ENCODE measurements at places on chromosomes 2 and 18.

- no peak for DNase-seq
Measured at GRCh38 chr2:20537423-20538307, 90.8 kb downstream of the RHOB start.

DNA sequence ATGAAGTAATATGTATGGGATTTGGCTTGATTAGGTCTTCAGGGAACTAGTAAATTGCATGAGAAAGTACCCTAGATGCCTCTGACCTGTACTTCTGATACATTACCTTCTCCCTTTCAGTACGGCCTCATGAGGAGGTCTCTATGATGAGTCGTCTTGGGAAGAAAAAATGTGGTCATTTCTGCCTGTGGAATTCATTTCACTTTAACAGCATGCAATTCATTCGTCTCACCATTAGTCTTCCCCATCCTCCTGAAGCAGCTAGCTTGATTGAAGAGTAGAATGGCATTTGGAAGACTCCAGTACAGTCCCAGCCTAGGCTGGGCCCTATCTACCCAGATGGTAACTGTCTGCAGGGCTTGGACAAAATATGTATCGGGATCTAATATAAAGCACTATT lies 52.2 kb downstream of the TMX3 start:
- DNase-seq = peak; percentile 41

DNA sequence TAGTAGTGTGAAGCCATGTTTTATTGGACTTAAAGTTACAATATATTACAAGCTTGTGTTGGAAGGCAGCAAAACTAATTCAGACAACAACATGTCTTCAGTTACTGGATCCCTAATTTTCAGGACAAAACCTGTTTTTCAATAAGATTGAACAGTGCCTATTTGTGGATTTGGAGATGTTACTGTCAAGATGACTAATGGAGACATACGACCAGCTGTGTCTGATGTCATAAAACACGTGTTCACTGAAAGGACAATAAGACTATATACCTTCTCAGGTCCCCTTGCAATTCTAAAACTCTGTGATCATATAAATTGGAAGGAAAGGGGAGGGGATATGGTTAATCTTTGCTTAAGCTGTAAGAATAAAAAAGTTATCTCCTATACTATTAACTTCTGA lies 21.7 kb downstream of the METTL21A start:
- no peak for DNase-seq

- no peak for DNase-seq
Measured at GRCh38 chr2:227460833-227461232, 11.1 kb upstream of the AGFG1 start.

- peak; percentile 52 for DNase-seq
Measured at GRCh38 chr2:37871456-37872191, 53.5 kb upstream of the RMDN2 start.

- DNase-seq = no peak
Measured at GRCh38 chr2:241519669-241520068, 11.3 kb upstream of the STK25 start.

- DNase-seq = no peak
Measured at GRCh38 chr2:86364894-86365293, 27.5 kb upstream of the REEP1 start.

DNA sequence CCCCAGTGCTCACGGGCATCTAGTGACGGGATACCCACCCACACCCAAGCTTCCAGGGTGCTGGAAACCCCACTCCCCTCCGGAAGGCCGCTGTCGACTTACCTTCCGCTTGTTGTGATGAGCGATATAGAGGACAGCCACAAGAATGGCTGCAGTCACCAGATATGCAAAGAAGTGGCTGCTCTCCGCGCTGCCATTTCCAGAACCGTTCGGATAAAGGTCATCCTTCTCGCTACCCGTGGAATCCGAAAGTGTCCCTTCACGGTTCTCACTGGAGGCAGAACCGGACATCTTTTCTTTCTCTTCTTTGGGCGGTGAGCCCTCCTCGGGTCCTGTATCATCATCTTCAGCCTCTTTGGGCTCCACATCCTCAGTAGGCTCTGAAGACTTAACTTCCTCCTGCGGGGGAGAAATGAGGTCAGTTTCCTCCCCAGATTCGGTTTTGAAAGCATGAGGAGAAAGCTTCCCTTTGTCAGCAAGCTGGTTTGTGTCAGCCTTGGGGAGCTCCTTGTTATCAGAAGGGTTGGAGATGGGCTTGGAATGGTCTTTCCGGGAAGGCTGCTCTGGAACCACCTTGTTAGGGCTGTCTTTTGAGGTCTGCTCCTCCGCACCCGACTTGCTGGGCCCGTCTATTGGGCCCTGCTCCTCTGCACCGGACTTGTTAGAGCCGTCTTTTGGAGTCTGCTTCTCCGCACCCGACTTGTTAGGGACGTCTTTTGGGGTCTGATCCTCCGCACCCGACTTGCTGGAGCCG lies 1.2 kb downstream of the TGOLN2 start:
- DNase-seq = peak; percentile 30

DNA sequence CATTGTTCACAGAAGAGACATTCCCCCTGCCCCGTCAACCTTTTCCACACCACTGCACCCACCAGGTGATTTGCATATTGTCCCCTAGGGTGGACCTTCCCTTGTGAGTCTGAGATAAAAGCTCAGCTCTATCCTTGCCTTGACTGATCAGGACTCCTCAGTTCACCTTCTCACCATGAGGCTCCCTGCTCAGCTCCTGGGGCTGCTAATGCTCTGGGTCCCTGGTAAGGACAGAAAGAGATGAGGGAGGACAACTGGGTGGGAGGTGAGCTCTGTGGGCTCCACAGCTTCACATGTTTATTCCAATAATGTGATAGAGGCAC lies 1160.1 kb downstream of the RPIA start:
- DNase-seq = no peak

GRCh38 chr2:96163415-96163767 lies 18.2 kb upstream of the DUSP2 start:
- no peak for DNase-seq

DNA sequence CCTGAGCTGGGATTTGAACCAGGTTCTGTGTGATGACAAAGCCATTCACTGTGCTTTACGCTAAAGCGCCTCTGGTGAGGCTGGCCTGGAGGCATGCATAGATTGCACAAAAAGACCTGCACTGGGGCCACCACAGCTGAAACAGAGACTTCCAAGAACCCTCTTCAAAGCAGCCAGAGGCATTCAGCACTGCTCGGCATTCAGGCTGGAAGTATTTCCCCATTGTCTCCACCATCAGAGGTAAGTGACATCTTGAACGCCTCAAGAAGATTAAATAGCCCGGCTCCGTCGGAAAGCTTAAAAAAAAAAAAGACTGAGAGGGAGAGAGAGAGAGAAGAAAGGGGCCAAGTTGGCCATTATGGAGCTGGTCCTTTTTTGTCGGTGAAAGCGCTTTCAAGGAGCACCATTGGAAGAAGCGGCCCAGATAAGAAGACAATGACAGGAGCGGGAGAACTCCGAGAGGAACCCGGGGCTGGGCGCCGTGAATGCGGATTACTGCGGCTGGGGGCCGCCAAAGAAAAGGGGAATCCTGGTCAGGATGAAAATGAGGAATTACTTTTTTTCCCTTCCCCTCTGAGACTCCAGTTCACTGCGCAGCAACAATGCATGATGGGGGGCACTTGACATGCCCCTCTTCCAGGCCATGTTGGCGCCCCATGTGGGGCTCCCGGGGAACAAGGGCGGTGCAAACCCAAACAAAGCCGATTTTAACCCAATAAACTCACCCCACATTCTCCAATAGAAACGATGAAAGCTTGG lies 228.3 kb downstream of the MYCN start:
- no peak for DNase-seq

- no peak for DNase-seq
Measured at GRCh38 chr2:69386360-69386759, 667 bp downstream of the GFPT1 start.

DNA sequence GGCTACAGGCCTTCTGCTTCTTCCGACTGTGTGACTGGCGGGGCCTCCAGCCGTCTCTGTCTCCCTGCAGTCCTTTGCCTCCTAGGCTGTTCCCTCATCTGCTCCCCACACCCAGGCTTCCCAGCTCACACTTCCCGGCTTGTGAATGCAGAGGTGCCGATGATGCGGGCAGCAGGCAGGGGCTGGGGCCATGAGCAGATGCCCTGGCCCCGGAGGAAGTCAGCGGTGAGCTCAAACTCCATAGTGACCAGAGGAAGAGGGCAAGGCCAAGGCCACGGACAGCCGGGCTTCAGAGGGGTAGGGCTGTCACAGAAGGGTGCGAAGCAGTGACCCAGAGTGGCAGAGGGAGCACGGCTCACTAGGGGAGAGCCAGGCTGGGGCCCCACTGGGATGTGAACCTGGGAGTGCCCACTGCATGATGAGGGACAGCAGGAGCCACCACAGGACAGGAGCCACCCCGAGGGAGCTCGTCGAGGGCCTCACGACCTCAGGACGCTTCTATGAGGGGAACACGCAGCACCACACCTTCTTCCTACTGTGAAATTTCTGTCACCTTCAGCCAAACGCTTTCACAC lies 515.9 kb downstream of the EIPR1 start:
- DNase-seq = no peak

- no peak for DNase-seq
Measured at GRCh38 chr2:41993435-41993925, 54.3 kb upstream of the PKDCC start.

DNA sequence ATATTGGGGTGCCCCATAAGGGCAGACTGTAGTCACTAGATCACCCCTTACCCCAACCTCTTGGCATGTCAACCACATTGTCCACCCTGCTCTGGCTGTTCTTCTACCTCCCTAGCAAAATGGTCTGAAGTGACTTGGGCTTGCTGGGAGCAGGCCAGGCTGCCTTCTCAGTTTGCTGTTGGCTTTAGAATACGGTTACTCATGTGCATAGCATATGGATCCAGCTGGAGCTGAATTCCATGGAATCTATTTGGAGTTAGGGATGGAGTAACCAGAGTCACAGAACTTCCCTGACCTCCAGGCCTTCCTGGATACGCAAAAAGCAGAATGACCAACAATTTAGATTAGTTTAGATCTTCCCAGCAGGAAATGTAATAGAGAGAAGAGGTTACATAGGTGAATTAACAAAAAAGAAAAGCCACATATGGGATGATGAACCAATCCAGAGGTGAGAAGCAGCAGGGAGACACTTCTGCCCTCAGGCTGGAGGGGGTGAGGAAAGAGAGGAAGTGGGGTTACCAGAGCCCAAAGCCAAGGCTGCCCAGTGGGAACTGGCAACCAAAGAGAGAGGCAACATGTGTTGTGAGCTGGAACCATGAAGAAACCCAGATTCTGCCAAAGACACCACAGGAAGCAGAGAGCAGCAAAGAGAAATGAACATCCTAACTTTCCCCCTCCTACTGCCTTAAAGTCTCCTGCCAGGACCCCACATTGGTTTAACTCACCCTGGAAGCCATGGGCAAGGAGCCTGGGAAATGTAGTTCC lies 26.1 kb downstream of the PKDCC start:
- no peak for DNase-seq

DNA sequence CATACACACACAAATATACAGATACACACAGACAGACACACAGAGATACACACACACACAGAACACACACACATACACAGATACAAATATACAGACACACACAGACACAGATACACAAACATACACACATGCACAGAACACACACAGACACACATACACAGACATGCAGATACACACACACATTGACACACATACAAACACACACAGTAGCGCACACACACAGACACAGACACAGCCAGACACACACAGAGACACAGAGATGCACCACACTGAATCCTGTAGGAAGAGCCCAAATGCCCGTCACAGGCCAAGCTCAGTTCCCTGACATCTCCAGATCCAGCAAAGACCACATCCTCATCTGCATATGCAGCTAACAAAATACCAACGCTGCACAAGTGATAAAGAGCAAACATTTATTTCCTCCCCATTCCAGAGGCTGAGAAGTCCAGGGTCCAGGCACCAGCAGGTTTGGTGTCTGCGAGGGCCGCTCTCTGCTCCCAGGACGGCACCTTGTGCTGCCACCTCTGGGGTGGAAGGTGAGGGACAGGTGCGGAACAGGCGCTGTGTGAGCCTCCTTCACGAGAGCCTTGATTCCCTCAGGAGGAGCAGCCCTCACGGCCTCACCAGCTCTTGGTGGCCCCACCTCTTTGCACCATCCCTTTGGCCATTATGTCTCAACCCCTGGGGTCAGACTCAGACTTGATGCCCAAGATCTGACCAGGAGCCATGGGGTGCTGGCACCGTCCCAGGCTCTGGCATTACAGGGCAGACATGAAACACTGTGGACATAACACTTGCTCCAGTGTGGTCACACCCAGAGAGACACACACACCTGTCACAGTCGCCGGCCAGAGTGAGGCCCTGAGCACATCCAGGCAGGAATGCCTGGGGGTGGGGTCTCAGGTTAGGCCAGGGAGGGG lies 108.7 kb downstream of the NDUFA10 start:
- no peak for DNase-seq

- peak; percentile 25 for DNase-seq
Measured at GRCh38 chr18:33560686-33561370, 17.2 kb upstream of the ASXL3 start.

DNA sequence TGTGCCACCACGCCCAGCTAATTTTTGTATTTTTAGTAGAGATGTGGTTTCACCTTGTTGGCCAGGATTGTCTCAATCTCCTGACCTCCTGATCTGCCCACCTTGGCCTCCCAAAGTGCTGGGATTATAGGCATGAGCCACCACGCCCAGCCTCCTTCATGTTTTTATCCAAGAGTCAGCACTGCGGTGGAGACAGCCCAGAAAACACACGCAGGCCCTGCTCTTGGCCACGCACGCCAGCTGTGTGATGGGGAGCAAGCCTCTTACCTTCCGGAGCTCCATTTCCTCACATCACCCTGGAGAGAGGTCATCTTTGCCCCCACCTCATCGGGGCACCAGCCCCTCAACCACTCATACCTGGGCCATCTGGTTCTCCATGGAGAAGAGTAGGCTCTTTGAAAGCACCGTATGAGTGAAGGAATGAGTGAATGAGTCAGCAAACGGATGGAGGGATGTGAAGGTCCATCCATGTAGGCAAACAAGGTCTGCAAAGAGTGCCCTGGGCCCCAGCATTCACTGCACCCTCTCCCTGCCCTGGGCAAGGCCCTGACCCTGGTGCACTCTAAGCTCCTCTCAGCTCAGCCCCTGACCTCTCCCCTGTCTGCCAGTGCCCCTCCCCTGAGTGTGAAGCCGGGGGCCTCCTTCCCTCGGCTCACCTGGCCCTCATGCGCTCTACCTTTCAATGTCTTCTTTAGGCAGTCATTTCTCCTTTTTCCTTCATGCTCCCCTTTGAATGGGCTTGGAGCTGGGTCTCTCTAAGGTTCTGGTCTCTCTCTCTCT lies 7.4 kb downstream of the GYPC start:
- DNase-seq = no peak

DNA sequence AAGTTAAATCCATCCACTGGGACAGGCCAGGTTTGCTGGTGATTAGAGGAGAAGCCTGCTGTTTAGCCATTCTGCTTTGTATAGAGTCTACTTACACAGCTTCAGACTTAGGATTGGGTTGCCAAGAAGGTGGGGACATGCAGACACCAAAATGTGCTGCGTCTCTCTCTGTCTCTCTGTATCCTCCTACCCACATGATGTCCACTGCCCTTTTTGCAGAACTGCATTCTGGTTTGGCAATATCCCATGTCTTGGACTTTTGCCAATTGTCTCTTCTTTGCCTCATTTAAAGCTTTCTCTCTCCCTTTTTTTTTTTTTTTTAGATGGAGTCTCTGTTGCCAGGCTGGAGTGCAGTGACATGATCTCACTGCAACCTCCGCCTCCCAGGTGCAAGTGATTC lies 261.1 kb upstream of the FN1 start:
- no peak for DNase-seq

- DNase-seq = no peak
Measured at GRCh38 chr18:21450503-21450902, 150.0 kb downstream of the ESCO1 start.

- no peak for DNase-seq
Measured at GRCh38 chr2:52956766-52957165, 810.8 kb upstream of the CHAC2 start.

GRCh38 chr2:239926587-239927232 lies 98.4 kb downstream of the NDUFA10 start:
- no peak for DNase-seq

- DNase-seq = no peak
Measured at GRCh38 chr2:437756-438393, 150.0 kb upstream of the ALKAL2 start.
